ENCODE measurements at places on chromosomes 11 and 22.
A peak's percentile ranks its signal among the peaks of the same experiment; 100 is the strongest.

- DNase-seq = no peak
Measured at GRCh38 chr11:47545298-47545697, 7.6 kb downstream of the CELF1 start.

DNA sequence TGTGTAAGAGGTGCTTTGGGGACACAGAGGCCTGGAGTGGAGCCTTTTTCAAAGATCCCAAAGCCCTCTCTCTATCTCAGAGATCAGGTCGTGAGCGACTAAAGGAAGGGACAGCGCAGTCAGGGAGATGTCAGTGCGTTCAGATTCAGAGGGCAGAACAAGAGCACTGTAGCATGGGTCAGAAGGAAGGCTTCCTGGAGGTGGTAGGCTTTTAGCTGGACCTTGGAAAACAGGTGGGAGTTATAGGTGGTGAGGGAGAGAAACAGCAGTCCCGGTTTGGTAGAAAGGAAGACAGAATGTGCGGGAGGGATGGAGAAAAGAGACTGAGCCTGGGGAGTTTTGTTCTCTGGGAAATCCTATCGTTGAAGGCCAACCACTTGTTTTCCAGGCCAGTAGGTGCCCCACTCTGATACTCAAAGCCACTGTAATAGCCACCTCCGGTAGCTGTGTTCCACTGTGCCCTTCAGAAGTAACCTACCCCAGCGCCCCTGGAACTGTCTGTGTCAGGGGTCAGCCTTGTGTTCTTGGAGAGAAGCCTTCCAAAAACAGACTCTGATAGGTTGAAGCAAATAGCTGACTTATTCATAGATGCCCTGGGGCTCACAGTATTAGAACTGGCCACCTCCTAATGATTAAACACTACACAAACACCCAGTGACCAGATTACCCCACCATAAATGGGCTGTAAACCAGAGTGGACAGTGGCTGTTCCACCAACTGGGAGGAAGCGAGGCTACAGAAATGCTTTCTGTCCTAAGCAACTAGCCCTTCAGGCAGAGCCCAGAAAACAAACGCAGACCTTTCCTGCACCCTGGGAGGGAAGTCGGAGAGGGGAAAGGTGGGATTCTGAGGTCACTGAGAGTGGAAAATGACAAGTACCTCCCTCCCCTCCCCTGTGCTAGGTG, 157.7 kb downstream of the DBX1 start:
- DNase-seq = no peak

DNA sequence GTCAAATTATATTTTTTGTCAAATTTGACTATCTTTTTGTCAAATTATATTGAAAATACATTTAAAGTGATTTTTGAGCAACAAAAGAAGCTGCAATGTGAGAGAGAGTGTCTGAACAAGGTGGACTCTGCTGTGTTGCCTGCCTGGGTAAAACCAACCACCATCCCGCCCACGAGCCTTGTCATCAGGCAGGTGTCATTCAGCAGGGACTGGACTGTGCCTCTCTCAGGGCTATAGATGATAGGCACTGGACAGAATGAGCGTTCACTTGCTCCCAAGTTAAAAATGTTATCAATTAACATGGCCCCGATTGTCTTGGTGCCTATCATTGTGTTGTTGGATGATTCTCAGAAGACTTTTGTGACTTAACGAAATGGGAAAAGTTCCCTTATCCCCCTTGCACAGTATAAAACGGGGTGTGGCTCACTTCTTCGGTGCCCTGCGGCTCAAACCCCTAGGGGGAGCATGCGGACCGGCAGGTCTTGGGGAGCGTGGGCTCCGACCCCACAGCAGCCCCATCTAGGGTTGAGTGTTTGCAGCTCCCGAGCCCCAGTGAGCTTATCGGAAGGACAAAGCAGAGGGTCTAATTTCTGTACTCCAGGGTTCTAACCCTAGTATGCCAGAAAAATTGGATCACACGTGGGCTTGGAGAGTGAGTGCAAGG, 1.7 kb downstream of the APOL5 start:
- DNase-seq = no peak

DNA sequence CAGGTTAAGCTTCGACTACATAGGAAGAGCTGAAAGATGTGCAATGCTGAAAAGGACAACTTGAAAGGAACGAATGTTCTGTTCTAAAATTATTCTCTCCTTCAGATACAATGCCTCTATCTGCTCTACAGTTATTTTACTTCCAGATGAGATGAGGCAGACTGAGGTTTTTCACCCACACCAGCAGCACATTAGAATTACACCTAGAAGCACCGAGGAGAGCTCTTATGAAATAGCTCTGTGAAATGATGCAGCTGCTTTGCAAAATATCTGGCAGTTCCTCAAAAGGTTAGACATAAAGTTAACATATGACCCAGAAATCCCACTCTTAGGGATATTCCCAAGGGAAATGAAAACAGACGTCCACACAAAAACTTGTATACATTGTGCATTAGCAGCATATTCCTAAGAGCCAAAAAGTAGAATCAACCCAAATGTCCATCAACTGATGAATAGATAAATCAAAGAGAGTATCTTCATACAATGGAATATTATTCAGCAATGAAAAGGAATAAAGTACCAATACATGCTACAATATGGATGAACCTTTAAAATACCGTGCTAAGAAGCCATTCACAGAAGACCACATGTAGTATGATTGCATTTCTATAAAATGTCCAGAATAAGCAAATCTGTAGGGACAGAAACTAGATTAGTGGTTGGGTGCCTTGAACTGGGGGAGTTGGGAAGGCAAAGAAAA, 34.5 kb downstream of the WT1 start:
- DNase-seq = no peak

DNA sequence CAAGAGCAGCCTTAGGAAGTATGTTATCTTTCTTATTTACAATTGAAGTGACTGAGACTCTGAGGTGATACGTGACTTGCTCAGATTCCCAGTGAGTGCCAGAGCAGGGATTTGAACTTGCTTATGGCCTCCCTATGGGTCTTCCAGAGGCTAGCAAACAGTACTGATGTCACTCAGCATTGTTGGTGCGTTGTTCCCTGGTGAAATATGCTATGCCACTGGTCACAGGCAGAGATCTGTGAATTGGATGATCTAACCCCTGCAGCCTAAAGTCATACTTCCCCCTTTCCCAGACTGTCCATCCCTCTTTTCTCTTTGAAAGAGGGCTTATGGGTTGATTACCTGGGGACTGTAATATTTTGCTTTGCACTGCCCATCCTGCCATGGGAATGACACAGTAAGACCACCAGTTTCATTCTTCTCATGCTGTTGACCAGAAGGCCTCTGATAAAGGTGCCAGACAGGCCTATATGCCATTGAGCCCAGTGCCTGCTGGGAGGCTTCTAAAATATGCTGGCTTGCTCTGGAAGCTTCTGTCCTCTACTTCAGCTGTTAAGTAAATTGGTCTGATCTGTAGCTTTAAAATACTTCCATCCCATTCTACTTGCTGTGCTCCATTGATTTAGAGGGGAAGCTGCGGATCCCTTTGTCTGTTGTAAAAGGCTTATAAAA, 152.2 kb upstream of the E2F8 start:
- no peak for DNase-seq

- no peak for DNase-seq
Measured at GRCh38 chr11:134158023-134158422, 65.7 kb downstream of the NCAPD3 start.

DNA sequence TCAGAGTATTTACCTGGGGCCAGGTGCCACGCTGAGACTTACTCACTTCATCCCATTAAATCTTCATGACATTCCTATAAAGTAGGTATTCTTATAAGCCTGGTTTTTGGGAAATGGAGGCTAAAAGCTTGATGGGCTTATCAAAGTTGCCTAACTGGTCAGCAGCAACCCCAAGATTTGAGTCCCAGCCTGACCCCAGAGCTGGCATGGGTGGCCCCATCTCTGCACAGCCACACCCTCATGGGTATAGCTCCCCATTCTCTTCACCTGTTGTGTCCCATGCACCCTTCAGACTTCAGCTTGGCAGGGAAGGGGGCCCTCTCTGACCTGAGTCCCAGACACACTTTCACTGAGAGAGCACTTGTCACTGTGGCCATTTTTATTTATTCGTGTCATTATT, 37.4 kb upstream of the TP53I11 start:
- DNase-seq = no peak

- DNase-seq = no peak
Measured at GRCh38 chr11:120386774-120387371, 50.7 kb downstream of the ARHGEF12 start.

- DNase-seq = no peak
Measured at GRCh38 chr11:116738975-116739374, 33.8 kb downstream of the BUD13 start.

DNA sequence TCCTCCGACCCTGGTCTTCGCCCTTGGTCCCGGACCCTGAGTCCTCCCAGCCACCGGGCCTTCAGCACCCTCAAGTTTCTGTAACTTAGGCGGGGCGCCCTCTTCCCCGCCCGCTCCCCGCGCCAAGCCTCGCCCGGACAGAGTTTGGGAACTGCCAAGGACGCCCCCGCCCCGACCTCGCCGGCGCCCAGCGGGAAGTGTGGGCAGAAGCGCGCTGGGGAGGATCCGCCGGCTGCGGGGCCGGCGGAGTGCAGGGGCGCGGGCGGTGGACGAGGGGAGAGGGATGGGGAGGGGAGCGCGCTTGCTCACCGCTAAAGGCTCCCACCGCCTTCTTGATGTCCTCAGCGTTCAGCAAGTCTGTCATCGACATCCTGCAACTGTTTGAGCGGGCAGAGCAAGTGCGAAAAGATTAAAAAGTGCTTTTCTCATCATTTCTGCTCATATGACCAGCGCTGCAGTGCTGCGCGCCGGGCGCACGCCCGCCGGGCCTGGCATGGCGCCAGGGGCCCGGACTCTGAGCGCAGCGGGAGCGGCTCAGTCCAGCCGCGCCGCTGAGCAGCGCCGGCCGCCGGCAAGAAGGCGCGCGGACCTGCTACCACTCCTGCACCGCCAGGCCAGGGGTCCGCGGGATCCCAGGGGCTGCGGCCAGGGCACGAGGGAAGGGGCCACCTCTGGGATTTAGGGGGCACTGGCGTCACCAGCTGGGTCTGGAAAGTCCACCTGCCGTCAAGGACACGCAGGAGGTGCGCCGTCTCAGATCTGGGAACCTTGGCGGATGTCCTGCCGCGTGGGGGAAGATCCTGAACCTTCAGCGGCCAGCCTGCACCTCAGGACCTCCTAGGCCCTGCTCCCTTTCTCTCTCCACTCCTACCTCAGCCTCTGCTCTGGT, at the start of gene PVALB:
PVALB (minus strand) TSS at position 400 of the 889 bp plus-strand sequence; CDS start at position 370, 30 bp downstream.
- DNase-seq = no peak

GRCh38 chr11:16512899-16513241, 156.5 kb upstream of the SOX6 start:
- no peak for DNase-seq

- DNase-seq = no peak
Measured at GRCh38 chr11:110971140-110971539, 258.9 kb upstream of the ARHGAP20 start.

GRCh38 chr22:48250937-48251530, 1488.6 kb downstream of the TBC1D22A start:
- no peak for DNase-seq

- DNase-seq = no peak
Measured at GRCh38 chr11:17413414-17414316, 25.2 kb upstream of the KCNJ11 start.

DNA sequence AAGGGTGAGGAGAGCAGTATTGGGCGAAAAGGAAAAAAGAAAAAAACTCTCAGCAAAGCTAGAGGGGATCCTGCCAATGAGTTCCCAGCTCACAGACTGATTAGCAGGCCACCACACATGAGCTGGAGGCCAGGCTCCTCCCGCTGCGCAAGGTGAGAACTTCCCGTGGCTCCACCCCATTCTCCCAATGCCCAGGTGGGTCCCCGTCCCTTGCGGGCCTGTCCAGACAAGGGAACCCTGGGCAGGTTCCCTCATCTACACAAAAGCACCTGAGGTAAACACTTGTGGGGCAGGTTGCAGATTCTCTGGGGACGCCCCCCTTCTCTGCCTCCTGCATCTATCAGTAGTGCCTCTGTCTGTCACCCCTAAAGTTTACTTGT, 46.5 kb downstream of the CDPF1 start:
- no peak for DNase-seq

DNA sequence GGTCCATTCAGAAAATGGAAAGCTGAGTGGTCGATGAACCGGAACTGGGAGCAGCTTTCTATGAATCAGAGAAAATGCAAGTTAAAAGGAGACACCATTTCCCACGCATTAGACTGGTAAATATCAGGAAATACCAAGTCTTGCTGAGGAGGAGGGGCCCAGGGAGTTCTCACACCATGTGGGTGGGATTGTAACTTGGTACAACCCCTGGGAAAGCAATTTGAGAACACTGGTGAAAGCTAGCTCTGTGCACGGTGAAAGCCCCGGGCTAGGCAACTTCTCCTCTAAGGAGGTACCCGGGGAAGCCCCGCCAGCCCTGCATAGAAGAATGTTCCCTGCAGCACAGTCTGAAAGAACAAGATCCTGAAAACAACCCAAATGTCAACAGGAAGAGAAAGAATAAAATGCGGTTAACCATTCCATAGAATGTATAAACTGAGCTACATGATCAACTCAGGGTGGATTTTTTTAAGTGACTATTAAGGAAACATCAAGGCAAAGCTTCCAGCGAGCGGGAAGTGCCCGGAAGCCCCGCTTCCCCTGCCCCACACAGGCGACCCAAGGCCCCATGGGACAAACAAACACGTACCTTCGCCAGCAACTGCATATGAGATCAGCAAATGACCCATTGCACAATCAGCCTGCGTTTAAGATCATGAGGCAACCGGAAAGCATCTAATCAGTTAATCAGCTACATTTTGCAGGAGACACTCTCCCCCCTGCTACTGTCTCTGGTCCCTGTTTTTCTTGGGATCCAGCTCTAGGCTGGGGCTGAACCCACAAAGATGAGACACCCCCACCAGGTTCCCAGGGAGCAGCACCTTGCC, 11.3 kb downstream of the SHANK2 start:
- no peak for DNase-seq

DNA sequence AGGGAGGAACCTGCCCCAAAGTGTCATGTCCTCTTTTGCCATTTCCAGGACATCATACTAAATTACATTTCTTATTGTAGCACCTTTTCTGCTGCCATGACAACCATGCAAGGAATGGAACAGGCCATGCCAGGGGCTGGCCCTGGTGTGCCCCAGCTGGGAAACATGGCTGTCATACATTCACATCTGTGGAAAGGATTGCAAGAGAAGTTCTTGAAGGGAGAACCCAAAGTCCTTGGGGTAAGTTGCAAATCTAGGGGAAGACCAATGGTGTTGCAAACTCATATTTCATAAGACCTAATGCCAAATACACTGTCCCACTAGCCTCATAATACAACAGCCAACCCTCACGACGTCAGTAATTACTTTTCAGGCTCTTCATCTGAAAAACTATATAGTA, 11.7 kb downstream of the MS4A4A start:
- DNase-seq = no peak

- DNase-seq = peak; percentile 82
Measured at GRCh38 chr22:46674367-46674781, 54.2 kb downstream of the GRAMD4 start.

- DNase-seq = no peak
Measured at GRCh38 chr11:6307876-6308275, 12.4 kb downstream of the CAVIN3 start.

DNA sequence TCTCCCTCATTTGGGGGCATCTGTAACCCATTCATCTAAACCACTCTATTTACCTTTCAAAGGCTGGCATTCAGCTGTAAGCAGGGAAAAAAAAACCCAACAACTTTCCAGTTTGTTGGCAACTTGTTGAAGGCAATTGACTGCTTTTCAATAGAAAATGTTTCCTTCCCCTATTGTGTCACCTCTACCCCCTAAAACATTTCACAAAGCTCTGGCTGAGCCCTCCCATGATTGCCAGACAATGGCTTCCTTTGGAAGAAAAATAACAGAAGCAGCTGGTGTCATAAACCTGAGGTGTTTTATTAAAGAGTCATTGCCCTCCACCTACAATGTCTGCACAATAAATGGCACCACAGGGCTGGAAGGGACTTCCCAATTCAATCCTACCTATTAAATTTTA, 22.1 kb upstream of the PSMA1 start:
- no peak for DNase-seq

GRCh38 chr22:21857481-21857914, 9.9 kb downstream of the MAPK1 start:
- DNase-seq = no peak
